Transverse colon (tissue), 4 donors: ENCODE measurements at places on chromosomes 12 and 14. TPM values are rescaled to one million over a fixed set of nuclear protein-coding genes. Genes with fewer than 3 reads are reported as not detected.

ANO2 gene
- total RNA-seq = not detected

AMDHD1 gene
- 0.55 TPM for total RNA-seq

MEG3 gene
- total RNA-seq = 10.6 TPM

SLC2A14 gene
- not detected for total RNA-seq

EID3 gene
- 18.6 TPM for total RNA-seq

WASHC3 gene
- total RNA-seq = 18.7 TPM

DBX2 gene
- total RNA-seq = not detected

AQP6 gene
- total RNA-seq = not detected

P2RX7 gene
- 0.96 TPM for total RNA-seq

GZMH gene
- total RNA-seq = 4.0 TPM

SIX6 gene
- not detected for total RNA-seq

KCNA5 gene
- 1.7 TPM for total RNA-seq

KRT79 gene
- not detected for total RNA-seq

MTRFR gene
- 15.6 TPM for total RNA-seq

TCL1A gene
- total RNA-seq = 19.5 TPM

ACVRL1 gene
- 132 TPM for total RNA-seq

CD4 gene
- 1.5 TPM for total RNA-seq

CEBPE gene
- not detected for total RNA-seq

ASIC1 gene
- 0.79 TPM for total RNA-seq

ZNF140 gene
- total RNA-seq = 13.9 TPM

DLK1 gene
- total RNA-seq = not detected

SYCP3 gene
- total RNA-seq = not detected

WSCD2 gene
- 0.16 TPM for total RNA-seq

C12orf54 gene
- not detected for total RNA-seq

THAP2 gene
- total RNA-seq = 3.3 TPM

TESPA1 gene
- 2.5 TPM for total RNA-seq
